Fibroblast of skin of abdomen (primary cell): ENCODE measurements at places on chromosomes 1 and 21.
A peak's percentile ranks its signal among the peaks of the same experiment; 100 is the strongest.

- peak; percentile 57 for DNase-seq
These were observed 1.8 kb downstream of the NIBAN1 start for GRCh38 chr1:184972315-184973055.

GRCh38 chr1:198934426-198934825 is 295.6 kb downstream of the PTPRC start:
- DNase-seq: no peak

- no peak for DNase-seq
These were observed 204.6 kb upstream of the CSF3R start for GRCh38 chr1:36687312-36687711.

DNA sequence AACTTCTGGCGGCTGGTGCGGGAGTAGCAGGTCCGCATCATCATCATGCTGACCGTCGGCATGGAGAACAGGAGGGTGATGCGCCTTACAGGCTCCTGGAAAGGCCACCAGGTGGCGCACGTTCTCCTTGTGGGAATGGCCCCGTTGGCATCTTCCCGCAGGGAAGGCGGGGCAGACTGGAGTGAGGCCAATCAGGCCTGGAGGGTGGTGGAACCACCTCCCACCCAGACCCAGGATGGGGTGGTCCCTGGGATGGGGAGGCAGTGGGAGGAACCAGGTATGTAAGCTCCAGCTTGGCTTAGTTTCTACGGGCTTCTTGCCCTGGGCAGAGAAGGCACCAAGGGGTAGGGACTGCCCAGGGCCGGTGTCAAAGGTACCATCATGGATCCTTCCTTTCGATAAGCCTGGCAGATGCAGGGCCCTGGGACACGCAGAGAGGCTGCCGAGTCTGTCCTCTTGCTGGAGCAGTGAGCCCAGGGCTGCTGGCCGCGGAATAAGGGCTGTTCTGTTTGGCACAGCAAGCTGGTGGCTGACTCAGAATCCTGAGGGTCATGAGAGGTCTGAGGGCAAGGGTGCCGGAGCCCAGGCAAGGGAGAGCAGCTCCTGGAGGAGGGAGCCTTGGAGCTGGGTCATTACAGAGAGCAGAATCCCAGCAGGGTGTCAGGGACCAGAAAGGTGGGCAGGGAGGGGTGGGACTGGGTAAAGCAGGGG is 8.7 kb upstream of the LGR6 start:
- peak; percentile 81 for DNase-seq

DNA sequence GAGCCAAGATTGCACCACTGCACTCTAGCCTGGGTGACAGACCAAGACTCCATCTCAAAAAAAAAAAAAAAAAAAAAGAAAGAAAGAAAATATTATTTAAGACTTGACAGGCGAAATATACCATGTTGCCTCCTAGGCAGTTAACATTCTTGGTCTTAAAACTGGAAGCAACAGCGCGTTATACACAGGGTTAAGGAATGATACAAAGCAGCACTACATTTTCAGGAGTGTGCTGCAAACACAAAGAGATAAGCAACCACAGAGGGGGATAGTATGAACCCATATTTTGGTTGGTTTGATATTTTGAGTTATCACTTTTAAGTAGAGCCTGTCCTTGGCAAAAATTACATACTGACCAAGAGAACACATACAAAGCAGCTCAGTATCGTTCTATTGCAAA is 25.1 kb downstream of the USP24 start:
- DNase-seq: no peak

DNA sequence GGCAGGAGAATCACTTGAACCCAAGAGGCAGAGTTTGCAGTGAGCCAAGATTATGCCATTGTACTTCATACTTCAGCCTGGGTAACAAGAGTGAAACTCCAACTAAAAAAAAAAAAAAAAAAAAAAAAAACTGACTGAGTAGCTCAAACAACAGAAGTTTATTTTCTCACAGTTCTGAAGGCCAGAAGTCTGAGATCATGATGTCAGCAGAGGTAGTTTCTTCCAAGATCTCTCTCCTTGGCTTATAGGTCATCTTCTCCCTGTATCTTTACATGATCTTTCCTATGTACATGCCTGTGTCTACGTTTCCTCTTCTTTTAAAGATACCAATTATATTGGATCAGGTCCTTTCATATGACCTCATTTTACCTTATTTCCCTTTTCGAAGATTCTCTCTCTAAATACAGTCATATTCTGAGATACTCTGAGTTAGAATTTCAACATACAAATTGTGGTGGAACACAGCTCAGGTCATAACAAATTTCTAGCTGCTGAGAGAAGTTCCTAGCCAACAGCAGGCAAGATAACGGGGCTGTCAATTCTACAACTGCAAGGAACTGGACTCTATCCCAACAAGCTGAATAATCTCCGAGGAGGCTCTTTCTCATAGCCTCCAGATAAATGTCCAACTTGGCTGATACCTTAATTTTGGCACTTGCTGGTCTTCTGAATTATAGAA is 187.7 kb upstream of the ADAMTS5 start:
- DNase-seq: no peak

- no peak for DNase-seq
These were observed 2.7 kb downstream of the ZBTB7B start for GRCh38 chr1:155005076-155006011.

DNA sequence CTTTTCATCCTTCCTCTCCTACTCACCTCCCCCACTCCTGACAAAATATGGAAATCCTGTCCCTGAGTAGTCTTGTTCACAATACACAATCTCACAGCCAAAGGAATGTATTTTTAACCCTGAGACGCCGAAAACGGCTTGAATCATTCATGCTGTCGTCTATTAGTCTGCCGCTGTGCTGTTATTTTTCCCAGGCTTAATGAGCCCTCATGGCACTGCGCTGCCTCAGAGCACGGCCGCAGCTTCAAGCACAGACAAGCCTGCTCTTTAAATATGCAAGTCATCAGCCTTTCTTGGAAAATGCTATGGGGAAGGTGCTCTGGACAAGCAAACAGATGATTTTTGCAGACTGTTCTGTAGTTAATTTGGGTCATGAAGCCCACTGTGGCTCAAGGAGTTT is 302.7 kb downstream of the DISC1 start:
- peak; percentile 74 for DNase-seq

GRCh38 chr1:97139512-97139911 is 417.9 kb downstream of the PTBP2 start:
- peak; percentile 67 for DNase-seq

GRCh38 chr1:30599721-30600120 is 123.7 kb downstream of the MATN1 start:
- DNase-seq: no peak

GRCh38 chr1:63590166-63590560 is 3.0 kb upstream of the PGM1 start:
- DNase-seq: no peak

- DNase-seq: no peak
These were observed at the start of gene SLC2A5 for GRCh38 chr1:9069326-9070100. SLC2A5 (minus strand) TSS chr1:9069635; CDS start chr1:9069536, 99 bp downstream.

GRCh38 chr1:86305731-86306130 is 90.4 kb downstream of the ODF2L start:
- DNase-seq: no peak

- DNase-seq: peak; percentile 4
These were observed 68.2 kb upstream of the BCL9 start for GRCh38 chr1:147472966-147473732.

DNA sequence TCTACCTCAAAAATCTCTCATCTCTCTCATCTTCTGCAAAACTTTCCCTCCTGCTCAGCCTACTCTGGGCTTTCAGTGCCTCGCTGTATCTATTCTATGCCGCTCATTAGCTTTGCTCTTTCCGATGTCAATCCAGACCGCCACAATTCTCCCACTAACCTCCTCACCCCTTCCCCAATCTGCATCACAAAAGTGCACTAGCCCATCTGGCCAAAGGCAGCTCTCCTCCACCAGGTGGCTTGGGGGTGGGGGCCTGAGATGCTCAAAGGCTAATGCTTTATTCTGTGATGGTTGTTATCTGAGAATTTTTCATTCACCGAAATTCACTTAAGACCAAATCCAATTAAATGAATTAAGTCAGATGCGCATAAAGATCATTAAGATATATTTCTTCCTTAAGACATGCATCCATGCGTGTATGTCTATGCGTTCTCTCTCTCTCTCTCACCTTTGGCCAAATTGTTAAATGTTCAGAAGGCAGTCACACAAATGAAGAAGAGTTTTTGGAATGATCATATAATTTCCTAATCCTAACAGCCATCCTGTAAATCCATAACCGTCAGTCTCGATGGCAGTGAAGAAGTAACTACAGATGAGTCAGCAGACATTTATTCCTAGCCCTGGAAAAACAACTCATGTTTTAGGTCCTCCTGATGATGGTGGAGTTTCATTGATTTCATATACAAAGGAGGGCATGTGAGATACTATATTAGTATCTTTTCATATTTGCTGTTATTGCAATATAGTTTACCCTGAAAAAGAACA is 111.3 kb downstream of the C1orf21 start:
- DNase-seq: no peak

GRCh38 chr21:42530167-42530518 is 16.5 kb downstream of the SLC37A1 start:
- DNase-seq: no peak

- DNase-seq: no peak
These were observed 1.6 kb downstream of the HOOK1 start for GRCh38 chr1:59816318-59816878.
